Small intestine (tissue), 16 donors: ENCODE measurements at places on chromosomes 16 and 17. TPM values are rescaled to one million over a fixed set of nuclear protein-coding genes. Genes with fewer than 3 reads are reported as not detected.
A peak's percentile ranks its signal among the peaks of the same experiment; 100 is the strongest.

GRCh38 chr16:79051313-79051712, 549.2 kb downstream of the MAF start:
- no peaks in the 10 kb centered on the region for H3K4me1 ChIP-seq
- H3K27me3 ChIP-seq: no peaks in the 10 kb centered on the region
- H3K36me3 ChIP-seq: no peaks in the 10 kb centered on the region
- H3K4me3 ChIP-seq: no peak overlapping the region
- no peak for DNase-seq

DNA sequence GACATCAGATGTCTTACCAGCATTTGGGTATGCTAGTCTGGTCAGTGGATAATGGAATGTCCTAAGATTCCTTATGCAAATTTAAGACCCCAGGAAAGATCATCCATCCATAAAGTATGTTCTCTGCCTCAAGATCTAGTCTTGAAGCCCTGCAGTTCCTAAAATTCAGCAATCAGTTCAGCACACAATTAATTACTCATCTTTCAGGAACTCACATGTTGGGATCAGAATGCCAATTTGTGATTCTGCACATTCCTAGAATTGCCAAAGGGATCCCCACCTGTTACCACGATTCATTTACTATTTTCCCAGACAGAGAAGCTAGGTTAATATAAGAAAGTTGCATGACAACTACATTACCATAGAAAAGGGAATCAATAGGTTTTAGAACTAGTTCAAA, 3.2 kb downstream of the OR2C1 start:
- H3K27ac ChIP-seq: no peak overlapping the region
- H3K4me1 ChIP-seq: no peaks in the 10 kb centered on the region
- no peaks in the 10 kb centered on the region for H3K36me3 ChIP-seq
- H3K4me3 ChIP-seq: no peak overlapping the region

GRCh38 chr16:65377195-65377594, 255.3 kb upstream of the CDH11 start:
- no peaks in the 10 kb centered on the region for H3K4me1 ChIP-seq
- H3K27me3 ChIP-seq: no peaks in the 10 kb centered on the region
- no peak overlapping the region for H3K27ac ChIP-seq
- no peak for DNase-seq

TNFSF13 gene
- 32.7 TPM for polyA plus RNA-seq

GRCh38 chr16:54654429-54654828, 276.2 kb upstream of the IRX5 start:
- no peaks in the 10 kb centered on the region for H3K36me3 ChIP-seq
- H3K27ac ChIP-seq: no peak overlapping the region
- DNase-seq: no peak
- H3K4me3 ChIP-seq: no peak overlapping the region

DNA sequence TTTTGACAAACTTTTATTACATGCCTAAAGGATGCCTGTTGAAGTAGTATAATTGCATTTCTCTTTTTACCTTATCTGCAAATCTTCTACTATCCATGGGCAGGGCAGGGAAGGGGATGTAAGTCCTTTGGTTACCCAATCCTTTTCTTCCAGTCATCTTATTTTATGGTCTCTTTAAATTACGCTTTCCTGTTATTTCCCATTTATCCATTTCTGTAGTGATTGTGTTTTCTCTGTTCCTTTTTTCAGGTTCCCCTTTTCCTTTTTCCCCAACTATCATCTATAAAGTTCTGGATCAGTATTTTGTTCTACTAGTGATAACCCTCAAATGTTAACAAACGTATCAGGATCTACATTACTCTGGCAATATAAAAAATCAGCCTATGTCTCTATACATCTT, 3.3 kb upstream of the ABCA9 start:
- H3K4me3 ChIP-seq: no peak overlapping the region
- DNase-seq: no peak
- H3K4me1 ChIP-seq: no peaks in the 10 kb centered on the region
- H3K27ac ChIP-seq: no peak overlapping the region
- no peaks in the 10 kb centered on the region for H3K36me3 ChIP-seq
- H3K27me3 ChIP-seq: no peaks in the 10 kb centered on the region

GRCh38 chr16:27735031-27735430, 185.1 kb downstream of the KATNIP start:
- H3K4me3 ChIP-seq: no peak overlapping the region
- no peak overlapping the region for H3K27ac ChIP-seq
- H3K27me3 ChIP-seq: no peaks in the 10 kb centered on the region
- peaks cover 4% of the 10 kb centered on the region for H3K36me3 ChIP-seq
- no peaks in the 10 kb centered on the region for H3K4me1 ChIP-seq

- no peaks in the 10 kb centered on the region for H3K36me3 ChIP-seq
Observed at GRCh38 chr17:37493249-37494027, 3.7 kb downstream of the DUSP14 start.

DNA sequence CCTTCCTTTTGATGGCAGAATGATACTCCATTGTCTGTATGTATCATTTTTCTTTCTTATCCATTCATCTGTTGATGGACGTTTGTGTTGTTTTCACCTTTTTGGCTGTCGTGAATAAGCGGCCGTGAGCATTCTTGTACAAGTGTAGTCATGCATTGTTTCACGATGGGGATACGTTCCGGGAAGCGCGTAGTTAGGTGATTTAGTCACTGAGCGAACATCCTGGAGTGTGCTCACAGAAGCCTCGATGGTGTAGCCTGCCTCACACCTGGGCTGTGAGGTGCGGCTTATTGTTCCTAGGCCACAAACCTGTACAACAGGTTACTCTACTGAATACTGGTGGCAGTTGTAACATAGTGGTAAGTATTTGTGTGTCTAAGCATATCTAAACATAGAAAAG, 136.5 kb downstream of the CMIP start:
- H3K27ac ChIP-seq: peak overlapping the region; percentile 39
- peak; percentile 66 for DNase-seq
- no peaks in the 10 kb centered on the region for H3K27me3 ChIP-seq
- H3K36me3 ChIP-seq: no peaks in the 10 kb centered on the region

BOLA2B gene
- 391 TPM for polyA plus RNA-seq

SNX20 gene
- 1.6 TPM for polyA plus RNA-seq

BAHCC1 gene
- 2.2 TPM for polyA plus RNA-seq

CYGB gene
- polyA plus RNA-seq: 35.4 TPM

DNA sequence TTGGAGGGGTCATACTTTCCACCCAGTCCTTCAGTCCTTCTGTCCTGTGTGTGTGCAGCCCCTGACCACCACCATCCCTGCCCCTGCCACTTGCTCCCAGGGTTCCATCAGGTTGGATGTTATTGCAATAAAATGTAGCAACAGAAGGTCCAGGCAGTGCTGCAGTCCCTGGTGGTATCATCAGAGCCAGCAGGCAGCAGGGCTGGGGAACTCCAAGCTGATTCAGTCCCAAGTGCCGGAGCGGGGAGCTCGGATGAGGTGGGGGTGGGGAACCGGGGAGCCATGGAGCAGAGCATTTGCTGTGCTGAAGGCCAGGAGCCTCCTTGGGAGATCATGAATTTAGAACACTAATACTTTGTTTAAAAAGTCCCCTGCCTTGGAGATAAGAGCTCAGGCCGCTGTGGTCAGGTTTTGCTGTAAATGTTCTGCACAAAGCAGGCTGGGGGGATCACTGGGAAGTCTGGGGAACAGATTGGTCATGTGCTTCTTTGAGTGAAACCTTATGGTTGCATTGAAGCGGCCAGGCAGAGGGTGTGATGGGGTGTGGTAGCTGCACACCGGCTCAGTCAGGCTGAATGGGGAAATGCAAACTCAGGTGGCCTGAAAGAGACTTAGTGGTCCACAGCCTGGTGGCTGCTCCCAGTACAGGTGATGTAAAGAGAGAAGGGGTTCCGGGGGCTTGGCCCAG, 225.9 kb downstream of the SEC14L1 start:
- peak overlapping the region; percentile 36 for H3K27ac ChIP-seq
- peaks cover 13% of the 10 kb centered on the region for H3K4me1 ChIP-seq
- DNase-seq: peak; percentile 50
- H3K27me3 ChIP-seq: no peaks in the 10 kb centered on the region
- H3K36me3 ChIP-seq: no peaks in the 10 kb centered on the region

CHTF8 gene
- polyA plus RNA-seq: 81.9 TPM

- no peak for DNase-seq
- peaks cover 12% of the 10 kb centered on the region for H3K27me3 ChIP-seq
- H3K4me1 ChIP-seq: no peaks in the 10 kb centered on the region
- H3K4me3 ChIP-seq: no peak overlapping the region
Observed at GRCh38 chr17:34883106-34884000, 77.9 kb downstream of the CCT6B start.

DNA sequence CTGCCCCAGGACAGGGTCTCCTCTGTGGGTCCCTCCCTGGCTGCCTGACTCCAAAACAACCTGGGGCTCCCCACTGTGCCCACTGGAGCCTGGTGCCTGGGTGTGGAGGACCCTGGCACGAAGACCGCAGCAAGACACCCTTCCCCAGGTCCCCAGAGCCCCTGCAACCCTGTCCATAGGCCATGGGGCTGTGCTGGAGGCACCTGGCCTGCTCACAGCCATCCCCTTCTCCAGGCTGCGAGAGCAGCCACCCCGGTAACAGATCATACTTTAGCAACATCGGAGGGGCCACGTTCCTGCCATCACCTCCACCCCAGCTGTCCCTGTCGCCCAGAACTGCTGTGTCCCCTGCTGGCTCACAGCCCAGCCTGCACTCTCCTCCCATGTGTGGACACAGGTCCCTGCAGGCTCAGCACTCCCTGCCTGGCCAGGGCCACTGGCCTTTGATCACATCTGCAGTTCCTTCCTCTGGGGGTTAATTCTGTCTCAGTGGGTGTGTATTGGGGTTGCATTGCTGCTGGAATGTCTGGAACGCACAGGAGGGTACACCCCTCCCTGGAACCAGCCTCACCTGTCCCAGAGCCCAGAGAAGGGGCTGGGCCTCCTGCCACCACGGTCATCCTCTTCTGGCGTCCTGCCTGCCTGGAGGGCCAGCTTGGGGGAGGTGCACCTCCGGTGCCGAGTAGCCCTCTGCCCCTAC, 12.2 kb downstream of the PPL start:
- peak; percentile 85 for DNase-seq
- no peak overlapping the region for H3K4me3 ChIP-seq
- H3K36me3 ChIP-seq: peaks cover 47% of the 10 kb centered on the region
- H3K27me3 ChIP-seq: no peaks in the 10 kb centered on the region
- peak overlapping the region; percentile 63 for H3K27ac ChIP-seq
